ENCODE measurements at places on chromosomes 4 and X. TPM values are rescaled to one million over a fixed set of nuclear protein-coding genes. Genes with fewer than 3 reads are reported as not detected.

- no peak for DNase-seq
Observed at GRCh38 chrX:70013466-70014381, 36.0 kb downstream of the AWAT2 start.

DNA sequence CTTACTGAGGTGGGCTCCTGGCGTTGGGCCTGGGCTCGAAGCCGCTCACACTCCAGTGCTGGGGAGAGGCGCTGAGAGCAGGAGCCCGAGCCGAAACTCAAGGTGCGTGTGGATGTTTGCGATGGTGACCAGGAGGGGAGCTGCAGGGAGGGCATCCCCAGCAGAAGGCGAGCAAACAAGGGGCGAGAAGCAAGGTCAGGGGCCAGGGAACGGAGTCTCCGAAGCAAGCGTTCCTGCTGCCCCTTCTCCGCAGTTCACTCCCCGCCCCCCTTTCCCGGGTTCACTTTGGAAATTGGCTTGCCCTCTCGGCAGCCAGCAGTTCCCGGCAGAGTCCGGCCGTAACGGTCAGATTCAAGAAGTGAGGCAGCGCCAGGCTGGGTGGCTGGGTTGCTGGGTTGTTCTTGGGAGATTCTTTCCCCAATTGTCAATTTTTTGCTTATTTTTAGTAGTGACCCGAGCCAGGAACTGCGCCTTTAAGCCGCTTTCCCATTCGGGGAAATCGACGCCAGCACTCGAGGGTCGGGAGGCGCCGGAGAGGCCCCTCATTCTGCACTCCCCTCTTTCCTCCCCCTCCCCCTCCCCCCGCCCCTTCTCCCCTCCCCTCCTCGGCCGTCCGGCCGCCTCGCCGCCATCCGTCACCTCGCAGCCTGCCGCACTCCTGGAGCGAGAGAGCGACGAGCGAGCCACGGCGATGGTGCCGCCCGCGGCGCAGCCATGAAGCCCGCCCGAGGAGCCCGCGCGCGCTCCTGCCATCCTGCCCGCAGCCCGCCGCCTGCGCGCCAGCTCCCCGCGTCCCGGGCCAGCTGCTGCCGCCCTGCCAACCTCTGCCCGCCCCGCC is at the start of gene FRMPD3:
TSS of gene FRMPD3 (plus strand) at position 655 of the 838 bp plus-strand sequence. CDS start 76,937 bp downstream, outside the sequence.
- peak; percentile 29 for DNase-seq

- DNase-seq = no peak
Observed at GRCh38 chrX:139759637-139760036, 51.7 kb upstream of the MCF2 start.

DNA sequence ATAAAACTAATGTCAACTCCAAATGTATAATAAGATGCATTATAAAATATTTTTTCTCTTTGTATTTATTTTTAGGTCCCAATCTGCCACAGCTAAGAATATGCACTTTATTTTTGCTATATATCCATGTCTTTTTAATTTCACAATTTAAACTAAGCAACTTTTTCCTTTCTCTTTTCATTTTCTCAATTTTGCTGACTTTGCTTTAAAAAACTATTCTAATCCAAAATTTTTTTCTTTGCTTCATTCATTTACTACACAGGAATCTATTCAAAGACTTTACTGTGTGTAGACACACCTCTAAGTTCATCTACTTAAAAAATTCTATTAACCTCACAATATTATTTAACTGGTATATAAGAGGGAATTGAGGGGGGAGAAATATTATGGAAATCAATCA is 201.9 kb downstream of the ADGRA3 start:
- no peak for DNase-seq

GRCh38 chr4:110106931-110107296 is 91.5 kb downstream of the ELOVL6 start:
- no peak for DNase-seq

DNA sequence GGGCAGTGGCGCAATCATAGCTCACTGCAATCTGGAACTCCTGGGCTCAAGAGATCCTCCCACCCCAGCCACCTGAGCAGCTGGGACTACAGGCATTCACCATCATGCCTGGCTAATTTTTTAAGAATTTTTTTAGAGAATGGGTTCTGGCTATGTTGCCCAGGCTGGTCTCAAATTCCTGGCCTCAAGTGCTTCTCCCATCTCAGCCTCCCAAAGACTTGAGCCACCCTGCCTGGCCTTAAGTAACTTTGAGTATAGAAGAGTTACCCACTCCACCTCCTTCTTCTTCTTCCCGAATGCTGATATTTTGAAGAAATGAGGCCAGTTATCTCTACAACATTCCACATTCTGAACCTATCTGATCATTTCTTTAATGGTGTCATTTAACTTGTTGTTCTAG is 72.4 kb upstream of the WWC2 start:
- DNase-seq = no peak

GRCh38 chr4:8859550-8860095 is 12.0 kb downstream of the HMX1 start:
- no peak for DNase-seq

GRCh38 chr4:56607926-56608325 is 73.2 kb downstream of the HOPX start:
- no peak for DNase-seq

DNA sequence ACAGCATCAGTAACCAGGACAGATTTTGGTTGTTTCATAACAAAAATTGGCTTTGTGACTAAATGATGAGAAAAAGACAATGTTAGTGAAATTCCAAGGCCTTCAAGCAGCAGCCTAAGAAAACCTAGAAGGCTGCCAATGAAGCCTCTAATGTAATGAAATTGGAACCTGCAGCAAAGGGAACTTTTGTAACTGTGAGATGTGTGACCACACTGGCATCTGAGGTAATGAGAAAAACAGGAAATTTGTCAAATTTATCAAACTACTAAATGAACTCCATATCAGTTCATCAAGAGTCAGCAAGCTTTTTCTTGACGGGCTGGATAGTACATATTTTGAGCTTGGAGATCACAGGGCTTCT is 30.4 kb upstream of the EMCN start:
- DNase-seq = no peak

GRCh38 chr4:77104791-77105540 is 29.2 kb upstream of the CCNI start:
- DNase-seq = peak; percentile 45

DNA sequence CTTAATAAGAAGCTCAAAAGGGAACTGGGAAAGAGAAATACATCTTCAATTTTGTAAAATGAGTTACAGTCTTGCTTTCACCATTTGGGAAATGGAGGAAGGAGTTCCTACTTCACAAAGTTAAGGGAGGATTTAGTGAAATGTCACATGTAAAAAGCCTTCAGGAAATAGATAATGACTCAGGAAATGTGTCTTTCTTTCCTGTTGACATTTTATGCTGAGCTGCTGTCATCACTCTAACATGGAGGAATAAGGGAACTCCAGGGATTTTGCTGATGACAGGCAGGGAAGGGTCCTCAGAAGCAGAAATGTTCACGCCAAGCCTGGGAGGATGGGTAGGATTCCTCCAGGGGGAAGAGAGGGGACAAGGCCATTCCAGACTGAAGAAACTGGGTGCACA is 251.1 kb downstream of the USP46 start:
- DNase-seq = no peak

DNA sequence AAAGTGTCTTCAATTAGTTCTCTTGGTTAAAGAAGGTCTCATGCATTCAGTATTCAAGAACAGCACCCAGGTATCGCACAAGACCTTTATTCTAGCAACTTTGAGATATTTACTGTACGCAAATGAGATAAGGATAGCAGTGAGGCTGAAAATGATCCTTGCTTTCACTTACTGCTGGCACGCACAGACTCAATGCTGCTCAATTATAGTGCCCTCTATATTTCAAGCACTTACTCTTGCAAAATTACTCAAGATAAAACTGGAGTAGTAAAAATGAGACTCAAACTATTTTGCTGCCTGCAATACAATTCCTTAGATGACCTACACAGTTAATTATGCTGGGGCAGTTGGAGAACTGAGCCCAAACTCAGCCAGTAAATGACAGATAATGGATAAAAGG is 60.9 kb downstream of the ADGRA3 start:
- no peak for DNase-seq

DNA sequence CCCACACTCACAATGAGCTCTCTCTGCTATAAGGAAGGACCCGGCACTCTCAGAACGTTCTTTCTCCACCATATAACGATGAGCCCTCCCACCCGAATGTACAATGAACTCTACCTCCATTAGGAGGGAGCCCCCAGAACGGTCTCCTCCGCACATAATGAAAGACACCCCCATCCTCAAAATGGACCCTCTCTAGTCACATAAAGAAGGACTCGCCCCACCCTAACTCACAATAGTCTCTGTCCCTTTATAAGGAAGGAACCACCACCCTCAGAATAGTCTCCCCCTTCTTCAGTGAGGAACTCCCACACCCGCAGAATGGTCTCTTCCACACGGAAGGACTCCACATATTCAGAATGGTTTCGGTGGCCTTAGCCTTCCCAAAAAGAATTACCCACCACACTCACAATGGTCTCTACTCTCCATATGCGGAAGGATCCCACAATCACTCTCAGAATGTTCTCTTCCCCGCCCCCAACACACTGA is 477 bp downstream of the SLC35A2 start:
- no peak for DNase-seq

DNA sequence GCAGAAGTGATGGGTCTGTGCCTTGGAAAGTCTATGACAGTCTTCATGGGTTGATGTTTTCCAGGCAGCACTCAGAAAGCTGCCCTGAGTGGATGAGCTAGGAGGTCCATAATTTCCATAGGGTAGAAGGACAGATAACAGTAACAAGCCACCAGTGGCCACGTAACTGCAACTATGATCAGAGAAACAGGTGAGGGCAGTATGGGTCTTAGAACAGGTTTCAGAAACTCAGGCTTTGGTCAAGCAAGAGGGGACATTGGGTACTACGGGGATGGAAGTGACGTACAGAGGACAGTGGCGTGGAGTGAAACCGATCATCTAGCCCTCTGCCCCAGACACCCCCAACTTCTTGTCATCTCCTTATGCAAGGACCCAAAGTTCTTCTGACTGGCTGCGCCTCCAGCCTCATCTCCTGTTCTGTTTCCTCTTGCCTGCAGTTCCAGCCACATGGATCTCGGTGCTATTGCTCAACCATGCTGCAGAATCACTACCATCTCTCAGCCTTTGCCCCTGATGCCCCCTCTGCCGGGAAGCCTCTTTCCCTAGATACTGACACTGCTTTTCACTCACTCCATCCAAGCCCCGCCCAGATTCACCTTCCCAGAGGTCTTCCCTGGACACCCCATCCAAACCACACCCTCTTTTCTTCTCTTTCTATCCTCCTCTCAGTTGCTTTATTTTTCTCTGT is 123.4 kb downstream of the MFAP3L start:
- DNase-seq = no peak

DNA sequence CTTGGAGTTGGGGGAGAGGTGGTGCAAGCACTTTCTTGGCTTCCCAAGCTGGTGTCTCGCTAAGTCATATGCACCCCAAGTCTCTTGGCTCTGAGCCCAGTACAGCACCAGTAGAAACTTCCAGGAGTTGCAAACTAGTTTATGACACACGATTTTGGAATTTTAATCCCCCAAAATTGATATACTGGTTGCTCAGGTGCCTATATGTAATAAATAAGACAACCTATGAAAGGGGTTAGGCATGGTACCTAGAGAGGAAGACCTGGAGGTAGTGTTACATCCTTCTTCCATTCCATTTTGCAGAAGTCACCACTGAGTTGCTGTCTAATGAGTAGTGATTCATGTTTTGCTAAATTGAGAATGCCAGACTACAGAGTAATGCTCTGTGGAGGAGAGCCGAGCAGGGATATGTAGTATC is 4.3 kb upstream of the SLC4A4 start:
- no peak for DNase-seq

DNA sequence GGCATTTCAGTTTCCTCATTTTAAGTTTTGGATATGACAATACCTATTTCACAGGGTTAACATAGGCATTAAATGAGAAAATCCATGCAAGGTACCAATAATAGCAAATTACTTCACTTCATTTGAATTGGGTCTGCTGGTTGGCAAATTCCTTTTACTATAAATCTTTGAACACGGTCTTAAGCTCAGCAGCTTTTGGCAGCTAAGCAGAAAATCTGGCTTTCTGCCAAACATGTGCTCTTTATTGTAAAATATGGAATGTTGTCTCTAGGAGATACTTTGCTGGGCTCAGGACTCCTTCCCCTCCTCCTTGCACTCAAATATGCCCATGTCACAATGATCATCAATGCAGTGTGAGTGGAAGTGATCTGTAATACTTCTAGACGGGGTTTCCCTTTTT is 16.8 kb upstream of the DMP1 start:
- peak; percentile 27 for DNase-seq

- DNase-seq = no peak
Observed at GRCh38 chr4:85736571-85736970, 261.6 kb downstream of the ARHGAP24 start.

GRCh38 chr4:89837385-89837992 is 528 bp upstream of the SNCA start:
- DNase-seq = peak; percentile 69

- no peak for DNase-seq
Observed at GRCh38 chrX:53421125-53421524, 1.3 kb downstream of the SMC1A start.

DNA sequence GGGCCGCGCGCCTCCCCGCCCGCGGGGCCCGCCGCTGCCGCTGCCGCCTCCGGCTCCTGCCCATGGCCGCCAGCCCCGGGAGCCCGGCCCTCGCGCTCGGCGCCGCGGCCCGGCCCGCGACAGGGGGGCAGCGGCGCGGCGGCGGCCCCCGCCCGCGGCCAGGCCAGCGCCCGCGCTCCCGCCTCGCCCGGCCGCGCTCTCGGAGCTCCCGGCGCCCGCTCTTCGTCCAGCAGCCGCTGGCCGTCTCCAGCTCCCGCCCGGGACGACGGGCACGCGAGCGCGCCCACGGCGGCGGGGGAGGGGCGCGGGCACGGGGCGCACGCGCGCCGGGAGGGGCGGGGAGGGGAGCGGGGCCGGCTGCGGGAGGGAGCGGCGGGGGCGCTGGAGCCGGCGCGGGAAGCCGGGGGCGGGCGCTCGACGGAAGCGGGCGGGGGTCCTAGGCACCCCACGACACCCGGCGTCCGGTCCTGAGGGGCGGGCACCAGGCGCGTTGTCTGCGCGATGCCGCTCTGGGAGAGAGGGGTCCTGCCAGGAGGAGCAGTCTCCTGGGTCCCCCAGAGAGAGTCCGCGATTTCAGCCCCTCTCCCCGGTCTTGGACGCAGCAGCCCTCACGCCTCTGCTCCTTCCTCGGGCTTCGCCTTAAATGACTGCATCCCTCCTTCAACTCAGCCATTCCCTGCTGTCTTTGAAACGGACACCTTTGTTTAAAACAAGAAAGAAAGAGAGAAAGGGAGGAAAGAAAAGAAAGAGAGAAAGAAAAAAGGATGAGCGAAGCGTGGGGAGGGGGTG is 490 bp upstream of the PDZD4 start:
- peak; percentile 63 for DNase-seq

- DNase-seq = peak; percentile 67
Observed at GRCh38 chrX:53321230-53321942, 40.0 kb upstream of the IQSEC2 start.

Gene ZNF330
- total RNA-seq = 19.0 TPM

Gene FAM120C
- 12.0 TPM for total RNA-seq

Gene NAP1L5
- total RNA-seq = 28.4 TPM

Gene CT83
- total RNA-seq = not detected

Gene MCF2
- 7.5 TPM for total RNA-seq

Gene AWAT2
- not detected for total RNA-seq

Gene GABRA4
- total RNA-seq = 1.8 TPM

Gene HSFX2
- 0.54 TPM for total RNA-seq

Gene MGST2
- 9.3 TPM for total RNA-seq

Gene TSC22D3
- total RNA-seq = 40.4 TPM

Gene SRPX2
- total RNA-seq = 1.4 TPM

Gene GRPR
- total RNA-seq = 0.36 TPM

Gene GPR143
- 2.2 TPM for total RNA-seq

Gene DHX15
- 220 TPM for total RNA-seq

Gene CTAG1A
- total RNA-seq = not detected

Gene VSIG4
- total RNA-seq = 16.9 TPM

Gene HTRA3
- total RNA-seq = 2.4 TPM

Gene LUZP4
- not detected for total RNA-seq

Data from cerebellum (tissue), 4 donors.